ENCODE measurements at places on chromosomes 12 and 14.

- no peak for DNase-seq
These were observed 52.7 kb upstream of the POC1B start for GRCh38 chr12:89578499-89578898.

DNA sequence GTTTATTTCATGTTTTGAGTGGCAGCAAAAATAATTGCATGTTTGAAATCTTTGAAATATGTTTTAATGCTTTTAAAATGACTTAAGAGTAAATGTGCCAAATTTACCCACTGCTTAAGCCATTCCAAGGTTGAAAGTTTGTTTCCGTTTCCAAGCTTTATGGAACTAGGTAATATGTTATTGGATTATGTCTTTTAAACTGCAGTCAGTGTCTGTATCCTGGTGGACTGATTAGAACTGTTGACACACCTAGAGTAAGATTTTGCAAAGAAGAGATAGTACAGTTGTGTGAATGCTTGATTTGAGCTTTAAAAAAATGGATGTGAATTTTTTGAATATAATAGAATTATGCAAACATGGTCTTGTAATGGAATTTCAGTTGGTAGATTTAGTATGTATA lies 135.1 kb downstream of the DERA start:
- DNase-seq, result no peak

- no peak for DNase-seq
These were observed 20.4 kb upstream of the TMEM260 start for GRCh38 chr14:56559182-56559581.

- no peak for DNase-seq
These were observed 884.9 kb upstream of the FOXG1 start for GRCh38 chr14:27881646-27882045.

GRCh38 chr12:39074063-39074462 lies 168.7 kb upstream of the CPNE8 start:
- DNase-seq, result no peak

- peak; percentile 33 for DNase-seq
These were observed 574 bp downstream of the WNK1 start for GRCh38 chr12:752695-753610.

GRCh38 chr14:104650981-104651875 lies 38.2 kb upstream of the INF2 start:
- no peak for DNase-seq

DNA sequence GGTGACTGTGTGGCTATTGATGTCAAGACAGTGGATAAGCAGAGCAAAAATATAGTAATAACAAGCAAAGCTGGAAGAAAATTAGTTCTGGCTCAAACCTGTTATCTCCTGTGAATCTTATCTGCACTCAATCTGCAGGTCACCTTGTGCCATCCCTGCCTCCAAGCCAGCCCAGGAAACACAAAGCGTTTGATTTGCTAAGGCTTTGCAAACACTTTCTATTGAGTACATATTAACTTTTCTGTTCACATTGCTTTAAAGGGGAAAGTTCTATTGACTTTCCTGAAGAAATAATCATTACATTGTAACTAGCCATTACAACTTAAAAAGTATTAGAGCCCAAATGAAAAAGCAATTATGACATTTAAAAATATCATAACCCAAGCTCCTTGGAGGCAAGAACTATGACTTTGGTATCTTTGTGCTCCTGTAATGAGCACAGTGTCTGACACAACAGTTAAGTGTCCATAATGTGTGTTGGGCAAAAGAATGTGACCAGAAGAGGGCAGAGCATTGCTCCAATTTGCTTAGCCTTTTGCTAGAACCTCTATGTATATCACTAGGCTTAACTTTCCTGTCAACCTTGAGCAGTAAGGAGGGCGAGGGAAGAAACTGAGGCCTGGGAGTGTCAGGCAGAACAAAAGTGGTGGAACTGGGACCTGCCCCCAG lies 24.7 kb downstream of the SERPINA3 start:
- DNase-seq, result no peak

- no peak for DNase-seq
These were observed 39.1 kb upstream of the CRADD start for GRCh38 chr12:93638095-93638494.

DNA sequence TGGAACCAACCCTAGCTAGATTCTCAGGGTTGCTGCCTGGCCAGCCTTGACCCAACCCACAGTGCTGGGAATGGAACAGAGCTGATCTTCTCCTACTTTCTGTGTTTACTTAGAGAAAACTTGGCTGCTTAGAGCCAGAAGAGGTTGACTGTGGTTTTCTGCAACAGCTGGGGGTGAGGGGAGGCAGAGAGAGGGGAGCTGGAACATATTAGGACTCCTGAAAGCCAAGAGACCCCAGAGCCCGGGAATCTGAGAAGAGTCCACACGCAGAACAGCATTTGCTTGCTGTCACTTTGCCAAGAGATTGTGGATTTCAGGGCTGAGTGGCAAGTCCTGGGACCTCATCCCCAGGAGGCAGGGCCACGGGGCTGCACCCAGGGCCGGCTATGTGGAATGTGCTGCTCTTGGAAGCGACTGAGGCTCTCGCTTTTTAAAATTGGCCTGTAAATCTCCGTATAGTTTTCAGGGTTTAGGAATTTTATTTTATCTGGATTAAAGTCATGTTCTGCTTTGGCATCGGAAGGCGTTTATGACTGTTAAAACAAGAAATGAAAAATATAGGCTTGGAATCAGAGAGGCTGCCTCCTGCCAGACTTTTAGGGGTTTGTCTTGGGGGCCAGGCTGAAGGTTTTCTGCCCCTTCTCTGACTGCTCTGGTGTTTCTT lies 22.3 kb upstream of the MED13L start:
- peak; percentile 54 for DNase-seq

GRCh38 chr14:90060965-90061684 lies 669 bp upstream of the KCNK13 start:
- DNase-seq, result no peak

- DNase-seq, result no peak
These were observed 61.1 kb downstream of the WDR20 start for GRCh38 chr14:102200690-102201352.

DNA sequence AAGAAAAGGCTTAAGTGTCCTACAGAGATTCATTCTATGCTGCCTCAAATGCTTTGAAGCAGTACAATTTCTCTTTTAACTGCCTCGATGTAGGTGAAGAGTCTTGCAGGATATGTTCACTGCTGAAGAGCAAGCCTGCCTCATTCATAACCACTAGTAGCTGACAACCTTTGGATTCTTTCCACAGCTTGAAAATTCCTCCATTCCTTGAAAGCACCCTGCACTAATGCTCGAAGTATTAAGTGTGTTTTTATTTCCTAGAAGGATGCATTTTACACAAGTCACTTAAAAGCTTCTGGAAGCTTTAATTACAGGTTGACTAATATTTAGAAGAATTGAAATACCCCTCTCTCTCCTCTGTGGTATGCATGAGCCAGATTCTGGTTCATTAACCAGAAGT lies 429.4 kb downstream of the DIO2 start:
- no peak for DNase-seq

- DNase-seq, result no peak
These were observed 3.8 kb downstream of the PDE6H start for GRCh38 chr12:14976658-14977057.

- no peak for DNase-seq
These were observed 33.4 kb upstream of the ALG10 start for GRCh38 chr12:33988913-33989312.

- no peak for DNase-seq
These were observed 13.9 kb downstream of the PELI2 start for GRCh38 chr14:56131865-56132833.

DNA sequence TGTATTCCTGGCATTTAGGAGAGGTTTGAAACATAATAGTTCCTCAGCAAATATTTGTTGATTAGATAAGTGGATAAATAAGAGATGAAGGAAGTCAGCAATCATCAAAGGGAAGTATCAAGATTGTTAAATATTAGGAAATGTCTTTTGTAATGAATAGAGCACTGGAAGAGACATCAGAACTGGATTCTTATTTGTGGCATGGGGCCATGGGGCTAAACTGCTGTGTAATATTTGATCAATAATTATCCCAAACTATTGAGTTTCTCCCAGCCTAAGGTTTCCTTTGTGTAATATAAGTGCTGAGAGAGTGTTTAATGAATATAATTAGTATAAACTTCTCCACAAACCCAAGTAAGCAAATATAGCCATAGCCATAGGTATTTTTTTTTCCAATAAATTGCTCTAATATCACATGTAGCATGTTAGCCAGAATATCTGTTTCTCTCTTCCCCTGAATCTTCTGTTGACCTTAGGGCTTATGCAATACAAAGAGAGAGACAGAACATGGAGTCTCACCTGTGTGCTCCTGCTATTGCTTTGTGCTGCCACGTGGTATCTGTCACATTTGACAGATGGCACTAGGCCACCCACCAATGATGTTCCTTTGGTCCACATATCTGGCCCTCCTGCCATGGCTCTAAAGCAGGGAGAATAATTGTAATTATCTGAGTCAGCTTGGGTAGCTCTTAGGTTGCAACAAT lies 658.7 kb downstream of the SOX5 start:
- DNase-seq, result no peak

DNA sequence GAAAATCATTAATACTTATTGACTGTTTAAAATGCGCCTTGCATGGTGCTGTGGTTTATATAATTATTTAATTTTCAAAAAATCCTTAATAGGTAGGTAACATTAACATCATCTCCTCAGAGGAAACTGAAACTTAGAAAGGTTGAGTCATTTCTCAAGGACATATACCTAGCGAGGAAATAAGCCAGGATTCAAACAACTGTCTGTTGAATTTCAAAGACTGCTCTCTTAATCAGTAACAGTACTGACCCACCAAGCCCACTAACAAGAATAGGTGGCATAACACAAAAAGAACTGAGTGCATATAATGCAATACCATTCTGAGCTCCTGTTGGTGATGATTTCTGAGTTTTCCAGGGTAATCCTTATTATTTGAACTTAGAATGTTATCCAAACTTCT lies 174.3 kb downstream of the SOX5 start:
- DNase-seq, result no peak

DNA sequence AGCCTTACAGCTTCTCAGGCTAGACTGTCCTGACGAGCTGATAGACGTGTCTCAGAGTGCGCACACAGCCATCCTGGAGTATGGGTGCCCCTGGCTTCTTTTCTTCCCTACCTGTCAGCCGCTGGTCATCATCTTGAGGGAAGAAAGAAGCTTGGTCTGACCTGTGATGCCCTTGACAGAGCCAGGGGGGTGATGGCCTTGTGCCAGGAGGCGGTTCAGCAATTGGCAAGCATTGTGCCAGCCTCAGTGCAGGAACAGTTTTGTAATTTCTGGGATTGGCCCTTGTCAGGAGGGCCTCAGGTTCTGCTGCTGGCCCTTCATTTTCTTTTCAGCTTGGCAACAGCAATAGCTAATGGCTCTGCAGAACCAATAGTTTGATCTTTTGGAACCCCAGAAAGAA lies 80.1 kb downstream of the ADCK1 start:
- no peak for DNase-seq

DNA sequence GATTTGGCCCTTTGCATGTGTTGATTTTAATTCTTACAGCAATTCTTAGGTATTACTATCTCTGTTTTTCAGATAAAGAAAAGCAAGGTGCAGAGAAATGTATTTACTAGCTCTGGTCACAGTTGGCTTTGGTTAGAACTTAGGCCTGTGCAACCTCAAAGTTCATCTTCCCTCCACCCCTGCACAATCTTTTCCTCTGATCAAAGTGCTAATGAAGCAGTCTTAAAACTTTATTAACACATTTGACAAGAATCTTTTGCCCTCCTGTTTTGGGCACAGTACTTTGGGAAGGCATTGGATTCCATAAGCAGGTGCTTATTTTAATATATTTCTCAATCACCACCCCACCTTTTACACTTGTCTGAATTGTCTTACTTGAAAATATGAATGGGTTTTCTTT lies 2.7 kb downstream of the IRAK4 start:
- no peak for DNase-seq

- DNase-seq, result peak; percentile 4
These were observed 155.5 kb upstream of the CCND2 start for GRCh38 chr12:4118017-4118510.

GRCh38 chr12:6273541-6274230 lies 36.8 kb upstream of the PLEKHG6 start:
- no peak for DNase-seq

- DNase-seq, result no peak
These were observed 23.9 kb upstream of the MAP1LC3B2 start for GRCh38 chr12:116535241-116535640.

- no peak for DNase-seq
These were observed 76.0 kb downstream of the PRIMA1 start for GRCh38 chr14:93712079-93712837.

GRCh38 chr14:59699442-59699841 lies 122.8 kb upstream of the CCDC175 start:
- no peak for DNase-seq
